ENCODE measurements at places on chromosomes 2 and 18. TPM values are rescaled to one million over a fixed set of nuclear protein-coding genes. Genes with fewer than 3 reads are reported as not detected.

The EVX2 gene
- total RNA-seq, result not detected

DNA sequence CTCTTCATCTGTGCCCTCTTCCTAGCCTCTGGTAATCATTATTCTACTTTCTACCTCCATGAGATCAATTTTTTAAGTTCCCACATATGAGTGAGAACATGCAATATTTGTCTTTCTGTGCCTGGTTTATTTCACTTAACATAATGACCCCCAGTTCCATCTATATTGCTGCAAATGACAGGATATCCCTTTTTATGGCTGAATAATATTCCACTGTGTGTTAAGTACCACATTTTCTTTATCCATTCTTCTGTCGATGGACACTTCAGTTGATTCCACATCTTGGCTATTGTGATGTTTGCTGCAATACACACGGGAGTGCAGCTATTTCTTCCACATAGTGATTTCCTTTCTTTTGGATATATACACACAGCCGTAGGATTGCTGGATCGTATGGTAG is 43.9 kb upstream of the CNOT11 start:
- DNase-seq, result no peak

GRCh38 chr2:43114210-43114609 is 112.2 kb downstream of the ZFP36L2 start:
- DNase-seq, result peak; percentile 95

The KYNU gene
- total RNA-seq, result 0.26 TPM

GRCh38 chr2:3299703-3300102 is 77.9 kb downstream of the EIPR1 start:
- no peak for DNase-seq

GRCh38 chr2:234496055-234496834 is 636 bp downstream of the ARL4C start:
- DNase-seq, result peak; percentile 46

The INSIG2 gene
- total RNA-seq, result 20.5 TPM

- DNase-seq, result peak; percentile 74
Measured at GRCh38 chr18:9631814-9632496, 17.6 kb upstream of the PPP4R1 start.

GRCh38 chr2:16615687-16616615 is 49.7 kb downstream of the CYRIA start:
- peak; percentile 41 for DNase-seq

The HOXD1 gene
- 4.6 TPM for total RNA-seq

GRCh38 chr2:61415265-61415664 is 55.6 kb downstream of the USP34 start:
- no peak for DNase-seq

GRCh38 chr18:14941792-14942191 is 193.8 kb downstream of the ANKRD30B start:
- DNase-seq, result no peak

DNA sequence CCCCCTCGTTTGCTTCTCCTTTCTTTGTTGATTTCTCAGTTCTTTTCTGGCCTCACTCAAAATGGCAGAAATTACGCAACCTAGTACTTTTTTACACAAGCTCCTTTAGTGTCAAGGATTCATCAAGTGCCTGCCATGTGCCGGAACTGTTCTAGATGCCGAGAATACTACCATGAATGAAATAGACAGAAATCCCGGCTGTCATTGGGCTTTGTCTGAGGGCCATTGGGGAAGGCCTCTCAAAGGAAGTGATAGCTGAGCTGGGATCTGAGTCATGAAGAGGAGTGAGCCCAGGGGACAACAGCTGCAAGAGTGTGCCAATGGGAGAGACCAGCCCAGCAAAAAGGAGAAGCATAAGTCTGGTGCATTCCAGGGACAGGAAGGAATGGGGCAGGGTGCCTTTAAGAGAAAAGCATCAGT is 34.3 kb upstream of the PPP1CB start:
- peak; percentile 16 for DNase-seq

GRCh38 chr2:185859506-185859905 is 120.9 kb downstream of the FSIP2 start:
- no peak for DNase-seq

- DNase-seq, result no peak
Measured at GRCh38 chr2:102498414-102498813, 25.4 kb downstream of the SLC9A4 start.

The SP100 gene
- total RNA-seq, result 58.4 TPM

The MROH2A gene
- total RNA-seq, result not detected

- DNase-seq, result no peak
Measured at GRCh38 chr18:57951117-57951796, 92.8 kb upstream of the NEDD4L start.

DNA sequence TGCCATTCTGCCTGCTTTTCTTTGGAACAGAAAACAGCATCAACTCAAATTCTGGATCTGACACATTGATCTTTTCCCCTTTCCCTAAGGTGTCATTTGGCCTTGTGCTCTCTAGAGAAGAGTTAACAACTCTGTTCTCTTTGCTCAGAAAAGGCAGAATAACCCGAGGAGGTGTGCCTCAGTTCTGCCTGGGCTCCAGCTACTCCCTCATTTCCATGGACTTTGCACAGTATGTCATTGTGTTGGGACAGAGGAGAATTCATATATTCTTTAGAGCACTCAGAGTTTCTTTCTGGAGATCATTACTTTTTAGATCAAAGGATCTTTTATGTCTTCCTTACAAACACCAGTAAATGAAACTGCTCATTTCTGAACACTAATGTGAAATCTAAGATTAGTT is 249.1 kb downstream of the PHLPP1 start:
- DNase-seq, result no peak

DNA sequence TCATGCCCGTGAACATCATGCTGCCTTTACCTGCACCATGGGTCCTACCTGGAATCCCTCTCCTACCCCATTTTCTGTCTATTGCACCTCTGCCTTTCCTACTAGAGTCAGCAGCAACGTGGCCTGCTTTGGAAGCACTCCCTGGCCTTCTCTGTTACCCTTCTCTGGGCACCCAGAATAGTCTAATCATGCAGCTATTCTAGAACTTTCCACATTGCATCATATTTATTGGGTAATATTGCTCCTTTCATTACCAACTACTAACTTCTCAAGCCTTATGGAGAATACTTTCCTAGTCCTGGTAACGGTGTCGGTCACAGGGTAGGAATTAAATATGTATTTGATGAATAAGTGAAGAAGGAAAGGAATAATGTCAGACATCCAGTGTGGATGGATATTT is 33.3 kb upstream of the CREG2 start:
- DNase-seq, result no peak

The HK2 gene
- total RNA-seq, result 3.0 TPM

DNA sequence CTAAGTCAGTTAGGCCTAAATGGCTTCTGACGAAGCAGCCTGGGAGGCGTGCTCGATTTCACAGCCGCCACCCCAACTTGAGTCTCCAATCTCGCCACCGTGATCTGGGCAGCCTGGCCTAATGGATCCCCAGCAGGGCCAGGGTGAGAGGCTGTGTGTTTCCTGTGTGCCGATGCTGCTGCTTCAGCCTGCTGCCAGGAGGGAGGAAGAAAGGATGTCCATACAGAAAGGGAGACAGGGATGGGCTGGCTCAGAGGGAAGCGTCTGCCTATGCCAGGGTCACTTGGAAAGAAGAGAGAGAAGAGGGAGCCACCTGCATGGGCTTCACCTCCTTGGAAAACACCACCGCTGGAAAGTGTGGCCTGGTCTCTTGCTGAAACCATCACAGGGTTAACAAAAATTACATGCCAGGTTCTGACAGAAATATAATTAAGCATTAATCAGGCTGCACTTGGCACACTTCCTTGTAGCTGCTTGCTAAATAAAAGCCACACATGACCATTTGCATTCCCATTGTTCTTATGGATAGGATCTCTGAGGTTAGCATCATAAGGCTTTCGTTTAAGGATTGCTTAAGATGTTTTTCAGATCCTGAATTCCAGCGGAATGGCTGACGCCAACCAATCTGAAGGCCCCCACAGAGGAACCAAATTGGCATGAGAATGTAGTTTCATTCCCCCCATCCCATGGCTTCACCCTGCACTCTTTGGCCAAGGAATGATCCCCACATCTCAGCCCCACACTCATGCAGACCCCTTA is 108.8 kb upstream of the SLC1A4 start:
- no peak for DNase-seq

The ZNF516 gene
- 8.2 TPM for total RNA-seq

The CTNNA2 gene
- total RNA-seq, result not detected

- DNase-seq, result no peak
Measured at GRCh38 chr18:67261931-67262552, 254.5 kb downstream of the DSEL start.

- DNase-seq, result no peak
Measured at GRCh38 chr2:136131961-136132824, 14.2 kb upstream of the CXCR4 start.

The CRYGC gene
- not detected for total RNA-seq

The CHRNG gene
- not detected for total RNA-seq

GRCh38 chr18:3603421-3604234 is 153.7 kb downstream of the TGIF1 start:
- DNase-seq, result peak; percentile 97

DNA sequence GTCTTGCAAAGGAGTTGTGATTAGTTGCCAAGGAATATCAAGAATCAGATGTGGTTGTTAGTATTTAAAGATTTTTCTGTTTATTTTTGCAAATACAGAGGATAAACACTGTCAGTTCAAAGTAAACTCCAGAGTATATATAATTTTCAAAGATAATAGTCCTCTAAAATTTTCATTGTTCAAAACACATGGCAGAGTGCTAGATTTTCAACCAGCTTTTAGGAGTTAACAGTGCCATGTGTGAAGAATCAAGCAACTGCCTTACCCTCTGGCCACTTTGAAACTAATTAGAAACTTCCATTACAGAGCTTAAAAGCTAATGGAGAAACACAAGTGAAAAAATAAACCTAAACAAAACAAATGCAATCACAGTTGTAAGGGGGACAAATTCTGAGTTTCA is 1605.6 kb upstream of the ZEB2 start:
- DNase-seq, result no peak

- no peak for DNase-seq
Measured at GRCh38 chr2:131577812-131578211, 50.1 kb downstream of the CCDC74A start.

The PTPN2 gene
- total RNA-seq, result 15.6 TPM

The PLA2R1 gene
- total RNA-seq, result 26.9 TPM

DNA sequence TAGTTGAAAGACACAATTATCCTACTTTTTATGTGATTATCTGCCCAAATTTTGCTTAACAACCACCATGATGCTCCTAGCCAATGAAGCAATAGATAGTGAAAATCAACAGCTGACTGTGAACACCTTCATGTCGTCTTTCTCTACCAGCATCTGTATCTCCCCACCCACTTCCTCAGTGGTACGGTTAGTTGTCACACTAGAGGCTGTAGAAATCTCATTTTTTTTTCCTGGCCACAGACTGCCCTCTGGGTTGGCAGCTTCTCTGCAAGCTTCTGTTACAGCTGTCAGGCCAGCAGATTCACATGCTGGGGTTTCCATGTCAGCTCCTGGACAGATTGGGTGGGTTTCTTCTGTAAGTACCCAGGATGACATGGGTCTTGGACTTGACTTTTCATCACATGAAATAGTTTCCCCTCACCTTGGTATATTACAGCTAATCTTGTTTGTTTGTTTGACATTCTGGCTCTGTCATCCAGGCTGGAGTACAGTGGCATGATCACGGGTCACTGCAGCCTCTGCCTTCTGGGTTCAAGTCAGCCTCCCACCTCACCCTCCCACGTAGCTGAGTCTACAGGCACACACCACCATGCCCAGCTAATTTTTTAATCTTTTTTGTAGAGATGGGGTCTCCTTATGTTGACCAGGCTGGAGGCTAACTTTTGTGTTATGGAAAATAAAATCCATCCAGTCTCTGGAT is 24.3 kb downstream of the STAT4 start:
- DNase-seq, result no peak

DNA sequence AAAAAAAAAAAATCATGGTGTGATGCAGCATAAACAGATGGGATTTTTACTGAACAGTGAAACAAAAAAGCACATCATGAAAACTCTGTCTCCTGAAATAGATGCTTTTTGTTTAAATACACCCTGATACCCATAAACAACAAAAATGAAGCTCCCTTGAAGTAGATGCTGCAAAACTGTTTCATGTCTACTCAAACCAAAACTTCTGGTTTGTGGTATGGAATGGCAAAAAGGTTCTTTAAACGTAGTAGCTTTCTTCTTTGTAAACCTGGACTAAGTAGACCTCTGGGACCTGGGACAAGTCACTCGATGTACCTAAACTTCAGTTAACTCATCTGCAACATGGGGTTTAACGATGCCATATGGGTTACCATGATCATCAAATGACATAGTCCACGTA is 64.4 kb upstream of the RAPH1 start:
- no peak for DNase-seq

The SCN3A gene
- 11.5 TPM for total RNA-seq

GRCh38 chr2:3483227-3483985 is 35.9 kb downstream of the ADI1 start:
- DNase-seq, result no peak

DNA sequence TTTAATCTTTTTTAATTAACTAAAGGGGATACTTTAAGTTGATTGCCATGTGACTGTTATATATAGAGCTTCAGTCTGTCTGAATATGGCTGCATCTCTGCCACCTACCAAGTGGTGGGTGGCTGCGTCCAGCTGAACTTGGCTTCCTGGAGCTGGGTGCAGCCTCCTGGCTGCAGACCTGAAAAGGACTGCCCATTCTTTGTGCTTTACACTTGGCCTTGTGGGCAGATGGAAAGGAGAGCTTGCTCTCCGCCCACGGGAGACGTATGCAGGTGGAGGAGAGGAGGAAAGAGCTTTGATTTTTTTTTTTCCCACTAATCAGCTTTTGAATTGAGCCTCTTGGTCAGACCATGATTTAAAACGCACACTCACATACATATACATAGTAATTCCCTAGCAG is 34.7 kb downstream of the NCK2 start:
- DNase-seq, result no peak

The POTEC gene
- not detected for total RNA-seq

DNA sequence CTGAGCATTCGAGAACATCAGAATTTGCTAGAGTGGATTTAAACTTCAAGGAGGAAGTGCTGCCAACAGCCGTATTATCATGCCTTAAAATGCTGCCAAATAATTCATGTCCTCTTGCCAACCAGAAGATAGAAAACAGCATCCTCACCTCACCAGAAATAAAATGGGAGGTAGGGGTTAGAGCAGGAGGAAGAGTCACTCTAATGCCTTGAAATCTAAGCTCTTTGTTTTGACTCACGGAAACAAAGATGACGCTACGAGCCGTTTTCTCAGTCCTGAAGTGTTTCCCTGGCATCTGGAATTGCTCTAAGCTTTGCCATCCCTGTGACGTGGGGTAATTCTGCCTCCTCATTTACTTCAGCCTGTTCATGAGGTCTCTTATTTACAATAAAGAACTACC is 97.1 kb downstream of the PRPF40A start:
- no peak for DNase-seq

- DNase-seq, result no peak
Measured at GRCh38 chr2:62180975-62181374, 14.9 kb upstream of the B3GNT2 start.

GRCh38 chr2:45289997-45290709 is 280.9 kb upstream of the SIX2 start:
- no peak for DNase-seq

All from dermis microvascular lymphatic vessel endothelial cell (primary cell).